AG08396 (cell line): ENCODE measurements at places on chromosomes 5 and 9.

DNA sequence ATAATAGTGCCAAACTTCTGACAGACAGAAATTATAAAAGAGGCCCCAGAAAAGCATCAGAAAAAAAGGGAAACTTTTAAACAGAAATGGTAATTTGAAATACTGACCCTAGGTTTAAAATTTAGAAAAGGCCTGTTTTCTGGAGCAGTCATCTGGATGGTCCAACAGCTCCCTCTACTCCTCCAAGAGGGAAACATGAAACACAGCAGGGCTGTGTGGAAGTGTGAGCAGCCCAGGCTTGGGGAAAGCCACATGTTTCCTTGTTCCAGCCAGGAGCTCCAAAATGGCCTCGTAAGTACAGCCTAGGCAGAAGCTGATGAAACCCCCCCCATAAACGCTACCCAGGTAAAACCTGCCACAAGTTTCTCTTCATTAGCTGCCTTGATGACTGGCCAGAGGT is 499.3 kb upstream of the ADAMTS16 start:
- DNase-seq, result no peak

DNA sequence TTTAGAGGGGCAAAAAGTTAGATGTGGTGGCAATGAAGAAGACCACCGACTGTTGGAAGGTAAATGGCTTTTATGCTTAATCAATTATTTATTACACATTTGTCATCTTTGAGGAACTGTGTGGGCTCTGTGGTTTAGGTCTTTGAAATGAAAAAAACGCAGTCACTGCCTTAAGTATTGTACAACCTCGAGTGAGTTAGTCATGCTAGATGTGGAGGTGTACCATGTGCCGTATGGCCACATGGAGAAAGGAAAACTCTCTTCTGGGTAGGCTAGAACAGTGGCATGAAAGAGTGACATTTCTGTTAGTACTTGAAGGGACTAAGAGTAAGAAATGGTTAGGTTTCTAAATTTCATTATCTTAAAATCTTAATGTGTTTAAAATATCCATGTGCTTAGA is 166.1 kb downstream of the HACD4 start:
- DNase-seq, result no peak

DNA sequence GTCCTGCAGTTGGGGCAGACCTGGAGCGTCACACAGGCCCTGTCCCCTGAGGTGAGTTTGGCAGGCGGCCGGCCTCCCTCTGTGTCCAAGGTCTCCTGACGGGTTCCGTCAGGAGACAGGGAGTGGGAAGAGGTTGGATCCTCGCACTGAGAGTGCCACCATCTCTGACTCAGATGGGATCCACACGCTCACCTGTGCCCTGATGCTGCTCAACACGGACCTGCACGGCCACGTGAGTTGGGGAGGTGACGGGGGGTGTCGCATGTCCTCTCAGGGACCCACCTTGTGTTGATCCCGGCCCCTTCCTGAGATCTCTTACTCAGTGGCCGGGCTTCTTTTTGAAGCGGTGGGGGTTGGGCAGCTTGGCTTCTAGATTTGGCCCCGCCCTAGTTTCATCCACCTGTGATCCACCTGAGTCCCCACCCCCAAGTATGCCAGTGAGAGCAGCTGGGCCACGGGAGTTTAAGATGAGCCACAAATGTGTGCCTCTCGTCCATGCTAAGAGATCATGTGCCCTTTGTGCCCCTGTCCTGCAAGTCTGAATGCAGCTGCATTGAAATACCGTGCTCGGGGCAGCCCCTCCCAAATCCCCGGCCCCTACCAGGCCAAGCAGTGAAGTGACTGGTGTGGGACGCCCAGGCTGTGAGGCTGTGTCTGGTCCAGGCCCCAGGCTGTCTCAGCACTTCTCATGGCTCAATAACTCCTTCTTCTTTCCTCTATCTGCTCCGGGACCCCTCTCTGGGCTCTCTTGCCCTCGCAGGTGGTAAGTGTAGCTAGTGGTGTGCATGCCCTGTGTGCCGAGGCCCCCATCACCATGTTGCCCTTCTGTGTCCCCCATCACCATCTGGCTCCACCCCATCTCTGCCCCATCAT is 27.2 kb downstream of the PSD2 start:
- no peak for DNase-seq

DNA sequence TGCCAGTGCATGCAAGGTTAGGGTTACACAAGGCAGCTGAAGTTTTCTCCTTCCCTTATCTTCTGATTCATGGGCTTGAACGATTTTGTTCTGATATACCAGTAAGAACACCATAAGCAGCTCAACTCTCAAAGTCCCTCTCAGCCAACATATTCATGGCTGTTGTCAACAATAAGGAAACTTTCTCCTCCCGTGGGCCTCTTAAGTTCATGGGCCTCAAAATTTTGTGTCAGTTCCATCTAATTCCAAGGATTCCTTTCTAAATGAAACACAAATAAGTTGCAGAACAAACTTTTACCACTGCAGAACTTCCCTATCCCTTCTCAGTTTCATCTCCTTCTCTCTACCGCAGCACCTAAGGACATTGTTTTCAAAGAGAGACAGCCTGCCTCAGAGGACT is 23.6 kb upstream of the CAST start:
- no peak for DNase-seq

DNA sequence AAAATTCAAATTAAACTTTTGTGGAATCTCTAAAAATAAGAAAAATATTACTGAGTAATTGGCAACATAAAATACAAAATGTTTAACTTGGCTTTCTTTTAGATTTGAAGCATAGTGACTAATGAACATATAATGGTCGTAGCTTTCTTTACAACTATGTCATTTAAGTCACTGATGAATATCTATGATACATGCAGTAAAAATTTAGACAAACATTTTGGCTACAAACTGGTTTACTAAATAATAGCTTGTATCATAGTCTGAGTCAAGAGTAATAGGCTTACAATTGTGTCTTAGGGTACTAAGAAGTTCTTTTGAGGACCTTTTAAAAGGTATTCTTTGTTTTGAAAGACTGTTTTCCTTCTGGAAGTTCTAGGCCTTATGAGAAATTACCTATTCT is 2.0 kb upstream of the APC start:
- peak; percentile 42 for DNase-seq

DNA sequence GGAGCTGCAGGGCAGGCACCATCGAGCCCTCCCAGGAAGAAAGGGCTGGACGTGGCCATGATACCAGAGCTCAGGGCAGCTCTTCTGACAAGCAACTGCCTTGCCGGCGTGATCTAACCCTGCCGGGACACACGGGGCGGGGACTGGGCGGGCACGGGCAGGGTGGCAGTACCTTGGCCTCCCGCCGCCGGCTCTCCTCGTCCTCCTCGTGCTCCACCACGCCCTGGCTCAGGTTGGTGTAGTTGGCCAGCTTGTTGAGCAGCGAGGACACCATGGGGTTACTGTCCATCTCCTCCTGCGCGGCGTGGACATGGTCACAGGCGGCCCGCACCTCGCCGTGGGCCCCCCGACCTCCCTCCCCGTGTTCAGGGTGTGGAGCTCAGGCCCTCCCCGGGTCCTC is 18.5 kb downstream of the SLC12A7 start:
- no peak for DNase-seq

DNA sequence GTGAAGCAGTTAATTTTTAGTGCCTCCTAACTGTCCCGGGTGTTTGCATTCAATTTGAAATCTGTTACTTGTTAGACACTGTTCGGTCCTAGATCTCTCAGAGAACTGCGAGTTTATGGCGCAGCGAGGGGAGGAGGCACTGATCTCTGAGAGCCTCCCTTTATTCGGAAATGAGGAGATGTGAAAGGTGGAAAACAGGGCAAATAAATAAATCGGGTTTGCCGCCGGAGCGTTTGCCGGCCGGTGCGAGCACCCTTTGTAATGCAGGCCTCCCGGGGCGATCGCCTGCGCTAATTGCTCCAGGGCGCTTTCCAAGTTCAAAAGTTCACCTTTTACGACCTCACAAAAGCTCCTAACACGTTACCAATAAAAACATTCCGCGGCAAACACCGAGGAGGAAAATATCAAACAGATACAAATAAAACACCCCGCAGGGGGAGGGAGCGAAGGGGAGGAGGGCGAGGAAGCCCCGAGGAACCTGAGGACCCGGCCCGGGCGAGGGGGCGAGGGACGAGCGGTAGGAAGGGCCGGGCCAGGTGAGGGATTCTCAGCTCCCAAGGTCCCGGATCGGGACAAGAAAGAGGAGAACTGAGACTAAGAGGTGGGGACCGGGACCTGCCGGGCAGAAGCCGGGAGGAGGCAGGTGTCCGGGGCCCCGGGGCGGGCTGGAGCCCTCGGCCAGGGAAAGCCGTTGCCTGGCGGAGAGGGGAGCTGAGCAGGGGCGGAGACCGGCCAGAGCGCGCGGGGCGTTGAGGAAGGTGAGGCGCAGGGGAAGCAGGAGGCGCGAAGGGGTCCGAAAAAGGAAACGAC is 1.4 kb downstream of the NR6A1 start:
- DNase-seq, result no peak

DNA sequence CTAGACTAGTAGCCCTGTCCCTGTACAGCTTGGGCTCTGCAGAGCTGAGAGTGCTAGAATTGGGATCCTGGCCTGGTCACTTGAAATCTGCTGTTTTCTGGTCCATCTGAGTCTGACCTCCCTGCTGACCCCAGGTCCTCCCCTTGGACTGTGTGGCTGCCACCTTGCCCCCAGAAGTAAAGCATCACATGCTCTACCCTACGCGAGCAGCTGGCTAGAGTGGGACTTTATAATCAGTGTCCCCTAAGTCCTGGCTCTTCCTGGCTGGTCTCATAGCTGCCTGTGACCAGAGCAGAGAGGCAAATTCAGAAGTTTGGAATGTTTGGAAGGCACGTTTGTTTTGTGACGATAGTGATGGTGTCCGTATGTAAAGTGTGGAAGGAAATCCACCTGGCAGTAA is 81.0 kb downstream of the ARHGEF28 start:
- DNase-seq, result no peak

- no peak for DNase-seq
Measured at GRCh38 chr9:3477236-3477834, 48.5 kb downstream of the RFX3 start.

- no peak for DNase-seq
Measured at GRCh38 chr5:35160486-35161116, 69.7 kb downstream of the PRLR start.

GRCh38 chr9:5416953-5417352 is 20.8 kb downstream of the PLGRKT start:
- DNase-seq, result no peak

GRCh38 chr9:114372921-114373448 is 14.8 kb downstream of the AKNA start:
- no peak for DNase-seq

GRCh38 chr5:68285075-68285840 is 69.7 kb downstream of the PIK3R1 start:
- no peak for DNase-seq

GRCh38 chr9:27622693-27623340 is 49.5 kb upstream of the C9orf72 start:
- DNase-seq, result no peak

GRCh38 chr5:98902733-98903132 is 26.1 kb downstream of the CHD1 start:
- DNase-seq, result peak; percentile 12

DNA sequence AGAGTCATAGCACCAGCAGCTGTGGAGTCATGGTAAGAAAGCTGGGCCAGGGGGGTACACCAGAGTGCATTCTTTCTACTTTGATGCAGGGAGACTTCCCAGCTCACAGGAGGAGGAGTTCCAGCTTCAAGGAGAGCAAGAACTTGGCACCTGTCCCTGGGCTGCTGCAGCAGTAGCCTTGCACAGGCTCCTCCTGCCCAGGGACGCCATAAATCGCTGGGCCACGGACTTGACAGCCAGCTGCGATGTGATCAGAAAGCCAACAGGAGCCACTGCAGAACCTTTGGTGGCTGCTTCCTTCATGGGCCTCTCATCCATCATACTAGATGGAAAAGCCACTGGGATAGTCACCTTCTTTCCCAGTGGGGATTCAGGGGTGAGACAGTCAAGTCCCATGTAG is 234.7 kb downstream of the NMUR2 start:
- DNase-seq, result no peak

GRCh38 chr9:112572416-112572815 is 85.8 kb downstream of the KIAA1958 start:
- no peak for DNase-seq

DNA sequence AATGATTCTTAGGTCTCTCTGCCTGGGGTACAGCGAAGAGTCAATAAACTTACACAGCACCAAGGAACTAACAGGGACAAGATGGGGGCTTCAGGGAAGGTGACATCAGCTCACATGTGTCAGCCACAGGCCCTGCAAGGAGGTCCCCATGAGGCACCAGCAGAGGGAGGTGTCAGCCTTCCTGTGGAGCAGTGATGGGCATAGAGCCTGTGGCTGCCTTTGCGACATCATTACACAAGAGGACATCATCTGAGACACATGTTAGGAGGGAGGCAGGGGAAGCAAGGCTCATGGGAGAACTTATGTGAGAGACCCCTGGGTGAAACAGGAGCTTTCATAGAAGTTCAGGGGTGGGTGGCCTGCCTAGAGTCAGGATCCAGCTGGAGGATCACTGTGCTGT is 389.6 kb downstream of the SEMA5A start:
- DNase-seq, result peak; percentile 40

- DNase-seq, result peak; percentile 66
Measured at GRCh38 chr5:17216974-17217492, 398 bp upstream of the BASP1 start.

- DNase-seq, result no peak
Measured at GRCh38 chr9:130212543-130213297, 40.5 kb downstream of the NCS1 start.

- no peak for DNase-seq
Measured at GRCh38 chr5:72841756-72842535, 25.5 kb downstream of the TNPO1 start.
